ENCODE measurements at places on chromosomes 2 and 18.

DNA sequence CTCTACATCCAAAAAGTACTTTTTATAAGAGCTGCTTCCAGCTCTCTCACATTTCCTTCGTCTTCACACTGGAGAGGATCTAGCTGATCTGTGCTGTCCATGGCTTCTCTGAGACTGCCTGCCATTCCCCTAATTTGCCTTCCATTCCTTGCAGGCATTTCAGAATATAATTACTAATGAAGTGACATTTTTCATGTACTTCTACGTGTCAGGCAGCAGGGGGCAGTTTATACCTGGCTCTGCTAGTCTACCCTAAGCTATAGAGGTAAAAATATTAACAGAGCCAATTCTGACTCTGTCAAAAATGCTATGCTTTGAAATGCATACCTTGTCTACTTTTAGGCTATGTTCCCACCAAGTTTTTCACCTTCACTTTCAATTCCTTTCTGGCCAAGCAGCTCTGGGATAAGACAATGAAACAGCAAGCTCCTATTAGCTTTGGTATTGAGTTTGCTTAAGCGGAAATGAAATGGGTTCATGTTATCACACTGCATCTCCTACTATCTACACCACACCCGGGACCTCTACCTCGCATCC lies 81.9 kb downstream of the MEP1B start:
- DNase-seq = peak; percentile 54

DNA sequence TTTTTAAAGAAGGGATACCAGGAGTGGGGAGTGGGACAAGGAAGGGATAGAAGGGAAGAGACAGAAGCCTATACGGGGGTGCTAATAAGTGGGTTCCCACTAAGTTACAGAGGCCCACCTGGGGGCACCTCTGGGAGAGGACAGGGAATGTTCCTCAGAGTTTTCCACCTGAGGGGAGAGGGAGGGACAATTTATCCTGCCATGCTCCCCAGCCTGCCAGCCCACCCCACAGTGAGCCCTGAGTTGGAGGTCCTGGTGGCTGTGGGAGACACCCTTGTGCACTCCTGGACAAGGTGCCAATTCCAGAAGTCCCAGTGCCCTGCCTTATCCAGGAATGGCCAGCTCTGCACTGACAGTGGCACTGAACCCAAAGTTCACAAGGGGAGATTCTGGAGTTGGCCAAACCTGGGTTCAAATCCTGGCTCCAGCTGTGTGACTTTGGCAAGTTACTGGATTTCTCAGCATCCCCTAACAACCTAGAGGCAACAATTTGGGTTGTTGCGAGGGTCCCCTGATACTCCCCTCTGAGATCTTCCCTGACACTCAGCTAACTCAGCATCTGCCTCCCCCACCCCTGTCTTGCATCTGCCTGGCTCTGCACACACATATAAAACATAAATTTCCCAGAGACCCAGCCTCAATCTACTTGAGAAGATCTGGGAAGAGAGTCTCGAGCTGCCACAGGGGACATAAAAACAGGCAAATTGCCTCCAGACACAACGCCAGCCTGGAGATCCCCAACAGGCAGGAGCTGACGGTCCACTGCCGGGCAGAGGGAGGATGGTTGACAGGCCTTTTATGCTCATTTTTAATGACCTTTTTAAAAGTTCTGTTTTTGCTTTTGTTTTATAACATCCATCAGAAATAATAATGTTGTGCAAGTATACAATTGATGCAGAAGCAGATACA lies 98.7 kb upstream of the ST3GAL5 start:
- no peak for DNase-seq

GRCh38 chr2:64423303-64423702 lies 30.7 kb upstream of the LGALSL start:
- no peak for DNase-seq

DNA sequence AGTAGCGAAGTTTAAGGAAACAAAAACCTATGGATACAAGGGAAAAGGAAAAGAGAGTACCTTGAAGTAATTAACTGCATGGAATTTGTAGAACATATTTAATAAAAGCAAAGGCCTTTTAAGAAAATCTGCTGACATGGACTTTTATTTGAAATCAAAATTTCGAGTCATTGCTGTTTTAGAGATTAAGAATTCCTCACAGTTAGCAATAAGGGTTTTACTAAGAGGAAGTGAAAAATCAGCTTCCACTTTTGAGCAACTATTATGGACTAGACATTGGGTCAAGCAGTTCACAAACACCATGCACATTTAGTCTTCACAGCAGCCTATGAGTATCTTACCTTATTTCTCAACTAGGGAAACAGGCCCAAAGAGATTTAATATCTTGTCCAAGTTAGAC lies 876.3 kb downstream of the BCL11A start:
- DNase-seq = no peak

- no peak for DNase-seq
Measured at GRCh38 chr2:50255931-50256330, 776.0 kb downstream of the NRXN1 start.

GRCh38 chr2:30300456-30301221 lies 69.3 kb downstream of the LBH start:
- peak; percentile 18 for DNase-seq

- no peak for DNase-seq
Measured at GRCh38 chr2:230202430-230203109, 17.2 kb downstream of the SP110 start.

DNA sequence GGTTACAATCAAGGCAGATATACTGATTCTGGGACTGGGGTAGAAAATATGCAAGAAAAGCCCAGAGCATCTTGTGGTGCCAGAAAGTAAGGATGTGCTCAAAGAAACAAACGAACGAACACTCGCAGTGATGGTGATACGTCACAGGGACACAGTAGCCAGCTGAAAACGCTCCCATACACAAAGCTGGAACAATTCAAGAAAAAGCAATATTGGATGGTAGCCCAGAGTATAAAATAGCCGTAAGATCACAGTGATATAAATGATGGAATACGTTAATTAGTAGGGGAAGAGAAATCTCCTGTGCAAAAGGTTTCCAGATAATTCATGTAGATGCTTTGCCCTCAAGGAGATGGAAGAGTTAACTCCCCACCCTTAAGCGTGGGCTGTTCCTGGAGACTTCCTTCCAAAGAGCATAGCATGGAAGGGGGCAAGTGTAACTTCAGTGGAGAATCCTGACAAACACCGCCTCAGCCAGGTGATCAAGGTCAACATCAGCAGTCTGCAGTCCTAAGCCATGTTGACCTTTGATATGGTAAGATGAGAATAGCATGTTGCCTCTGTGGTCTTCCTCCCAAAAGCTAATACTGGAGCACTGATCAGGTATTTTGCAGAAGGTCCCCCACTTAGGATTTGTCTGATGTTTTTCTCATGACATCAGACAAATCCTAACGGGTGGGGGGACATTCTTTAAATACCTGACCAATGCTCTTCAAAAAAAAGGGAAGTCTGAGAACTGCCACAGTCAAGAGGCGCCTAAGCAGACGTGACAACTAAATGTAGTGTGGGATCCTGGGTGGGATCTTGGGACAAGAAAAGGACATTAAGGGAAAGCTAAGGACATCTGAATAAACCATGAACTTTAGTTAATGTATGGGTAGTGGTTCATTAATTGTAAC lies 99.0 kb downstream of the NCK2 start:
- DNase-seq = no peak

DNA sequence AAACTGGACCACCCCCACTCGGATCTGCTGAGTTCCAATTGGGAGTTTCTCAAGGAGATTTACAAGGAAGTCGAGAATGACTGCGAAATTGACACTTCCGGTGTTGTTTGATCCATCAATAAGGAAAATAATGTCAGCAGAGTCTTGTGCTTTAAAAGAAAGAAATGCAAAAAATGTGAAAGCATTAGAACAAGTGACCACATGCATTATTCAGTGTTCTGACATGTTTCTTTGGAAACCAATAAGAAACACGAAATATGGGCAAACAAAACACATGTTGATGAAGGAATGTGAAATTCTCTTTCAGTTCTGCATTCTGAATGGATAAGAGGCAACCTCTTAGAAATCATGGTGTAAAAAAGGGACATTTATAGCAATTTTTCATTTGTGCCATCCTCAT lies 25.9 kb downstream of the COL6A3 start:
- no peak for DNase-seq

GRCh38 chr2:120344214-120344975 lies 1.5 kb upstream of the INHBB start:
- no peak for DNase-seq

DNA sequence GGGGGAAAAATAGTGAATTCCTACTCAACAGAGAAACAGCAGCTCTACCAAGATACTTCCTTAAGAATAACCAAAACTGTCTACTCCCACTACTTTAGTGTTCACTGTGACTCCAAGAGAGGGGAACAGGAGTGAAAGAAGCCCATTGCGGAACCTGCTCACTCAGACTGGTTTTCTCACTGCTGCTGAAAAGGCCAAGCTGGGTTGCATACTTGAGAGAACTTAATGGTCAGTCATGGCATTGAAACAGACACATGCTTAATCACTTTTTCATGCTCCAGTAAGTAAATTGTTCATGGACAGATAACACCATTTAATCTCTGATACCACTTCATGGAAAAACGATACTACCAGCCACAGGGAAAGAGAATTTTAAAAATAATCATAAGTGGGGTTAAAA lies 35.7 kb upstream of the SLC8A1 start:
- peak; percentile 22 for DNase-seq

DNA sequence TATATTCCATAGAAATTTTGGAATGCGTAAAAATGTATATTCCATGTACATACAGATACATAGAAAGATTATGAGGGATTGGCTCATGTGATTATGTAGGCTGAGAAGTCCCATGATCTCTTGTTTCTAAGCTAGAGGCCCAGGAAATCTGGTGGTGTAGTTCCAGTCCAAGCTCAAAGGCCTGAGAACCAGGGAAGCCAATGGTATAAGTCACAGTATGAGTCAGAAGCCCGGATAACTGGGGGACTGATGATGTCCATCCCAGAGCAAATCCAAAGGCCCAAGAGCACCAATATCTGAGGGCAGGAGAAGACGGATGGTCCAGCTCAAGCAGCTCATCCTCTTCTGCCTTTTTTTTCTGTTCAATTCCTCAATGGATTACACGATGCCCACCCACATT lies 385.0 kb upstream of the KLHL29 start:
- no peak for DNase-seq

- DNase-seq = no peak
Measured at GRCh38 chr2:60486551-60486950, 66.9 kb downstream of the BCL11A start.

DNA sequence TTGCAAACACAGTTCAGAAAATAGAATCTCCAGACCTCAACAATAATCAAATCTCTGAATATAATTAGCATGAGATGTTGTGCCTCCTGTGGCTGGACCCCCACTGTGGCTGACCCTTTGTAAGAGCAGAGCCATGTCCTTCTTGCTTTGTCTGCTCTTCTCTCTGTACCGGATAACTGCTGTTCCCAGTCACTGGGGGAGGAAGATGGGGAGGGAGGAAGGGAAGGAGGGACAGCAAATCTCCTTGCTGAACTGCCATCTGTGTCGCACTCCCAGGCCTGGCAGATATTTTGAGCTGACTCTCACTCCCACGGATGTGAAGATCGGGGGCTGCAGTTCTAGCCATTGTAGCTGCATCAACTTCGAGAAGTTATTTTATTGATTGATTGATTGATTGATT lies 319.0 kb upstream of the CXCR4 start:
- DNase-seq = no peak

Measured in astrocyte of the spinal cord (primary cell).